ENCODE measurements at places on chromosomes 2 and 18.

DNA sequence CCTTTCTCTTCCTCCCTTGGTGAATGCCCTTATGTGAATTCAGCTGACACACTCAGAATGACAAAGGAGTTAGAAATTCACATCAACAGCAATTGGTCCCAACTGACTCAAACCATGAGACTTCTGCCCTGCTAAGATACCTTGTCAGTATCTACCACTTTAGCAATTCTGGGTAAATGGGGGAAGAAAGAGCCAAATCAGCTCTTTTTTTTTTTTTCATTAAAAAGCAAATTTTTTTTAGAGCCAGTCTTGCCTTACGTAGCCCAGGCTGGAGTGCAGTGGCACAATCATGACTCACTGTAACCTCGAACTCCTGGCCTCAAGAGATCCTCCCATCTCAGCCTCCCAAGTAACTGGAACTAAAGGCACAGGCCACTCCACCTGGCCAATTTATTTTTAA, 1.7 kb upstream of the PPP4R1 start:
- DNase-seq, result no peak

- no peak for DNase-seq
Measured at GRCh38 chr2:8424997-8425900, 256.6 kb upstream of the ID2 start.

GRCh38 chr18:53649621-53650020, 574.8 kb downstream of the MBD2 start:
- no peak for DNase-seq

DNA sequence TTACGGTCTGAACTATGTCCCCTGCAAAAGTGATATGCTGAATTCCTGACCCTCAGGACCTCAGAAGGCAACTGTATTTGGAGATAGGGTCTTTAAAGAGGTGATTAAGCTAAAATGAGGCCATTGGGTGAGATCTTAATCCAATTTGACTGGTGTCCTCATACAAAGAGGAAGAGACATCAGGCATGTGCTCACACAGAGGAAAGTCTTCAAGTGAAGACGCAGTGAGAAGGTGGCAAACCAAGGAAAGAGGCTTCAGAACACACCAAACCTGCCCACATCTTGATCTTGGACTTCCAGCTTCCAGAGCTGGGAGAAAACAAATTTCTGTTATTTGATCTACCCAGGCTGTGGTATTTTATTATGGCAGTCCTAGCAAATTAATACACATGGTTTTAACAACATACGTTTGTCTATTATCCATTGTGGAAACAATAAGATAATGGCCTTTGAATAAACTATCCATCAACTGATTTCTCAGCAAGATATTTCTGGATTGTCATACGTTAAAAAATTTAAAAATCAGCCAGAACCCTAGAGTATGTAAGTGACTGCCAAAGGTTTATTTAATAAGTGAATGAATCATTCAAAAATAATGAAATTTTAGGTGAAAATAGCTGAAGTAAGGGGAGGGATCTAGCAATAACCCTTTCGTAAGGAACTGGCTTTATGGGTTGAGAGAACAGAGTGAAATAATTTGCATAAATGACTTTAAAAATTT, 6.5 kb downstream of the WIPF1 start:
- DNase-seq, result no peak

- DNase-seq, result no peak
Measured at GRCh38 chr2:26273501-26273900, 28.8 kb downstream of the HADHB start.

DNA sequence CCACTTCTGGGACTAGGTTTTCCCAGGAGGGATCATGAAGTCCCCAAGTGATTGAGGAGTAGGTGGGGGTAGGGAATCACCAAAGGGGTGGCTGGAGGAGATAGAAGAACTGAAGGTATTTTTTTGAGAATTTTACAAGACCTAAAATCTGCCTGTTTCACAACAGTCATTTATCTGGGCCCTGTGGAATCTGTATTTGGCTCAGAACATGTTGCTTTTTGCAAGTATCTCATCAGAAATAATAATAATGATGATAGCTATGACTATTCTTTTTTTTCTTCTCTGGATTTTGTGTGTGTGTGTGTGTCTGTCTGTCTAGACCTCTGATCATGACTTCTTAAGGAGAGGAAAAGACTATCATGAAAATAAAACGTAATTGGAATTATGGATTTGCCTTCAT, 13.9 kb downstream of the STON1 start:
- DNase-seq, result no peak

- DNase-seq, result no peak
Measured at GRCh38 chr18:13641551-13642439, 84.6 kb downstream of the FAM210A start.

- DNase-seq, result no peak
Measured at GRCh38 chr18:72652990-72653593, 109.0 kb upstream of the CBLN2 start.

- no peak for DNase-seq
Measured at GRCh38 chr2:65607662-65608305, 175.4 kb upstream of the SPRED2 start.

DNA sequence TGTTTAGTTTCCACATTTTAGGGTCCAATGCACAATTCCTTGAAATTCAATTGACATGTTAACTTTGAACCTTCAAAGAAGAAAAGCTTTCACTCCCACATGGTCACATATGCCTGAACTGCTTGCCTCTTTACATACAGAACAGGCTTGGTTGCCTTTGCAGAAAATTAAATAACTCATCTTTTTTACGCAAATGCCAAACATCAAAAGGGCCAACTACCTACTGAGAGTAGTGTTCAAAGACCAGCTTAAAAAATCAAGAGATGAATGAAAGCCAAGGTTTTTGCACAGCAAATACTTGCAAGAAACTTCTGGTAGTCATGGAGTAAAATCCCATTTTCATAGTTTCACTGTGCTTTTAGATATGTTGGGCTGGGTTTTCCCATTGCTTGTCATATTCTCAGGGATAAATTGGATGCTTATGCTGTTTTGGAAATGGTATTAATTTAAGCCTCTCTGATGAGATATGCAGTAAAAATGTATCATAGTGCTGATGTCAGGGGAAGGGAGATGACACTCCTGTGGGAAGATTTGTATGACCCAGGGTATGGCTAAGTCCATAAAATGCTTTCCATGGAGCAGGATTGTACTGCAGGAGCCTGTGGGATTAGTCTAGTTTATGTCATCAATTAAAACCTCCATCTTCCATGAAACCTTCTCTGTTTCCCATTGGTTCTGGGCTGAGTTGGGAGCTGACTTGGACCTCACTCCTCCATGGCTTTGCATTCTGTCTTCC, 60.6 kb upstream of the DARS1 start:
- DNase-seq, result no peak

GRCh38 chr2:126784621-126785020, 114.1 kb upstream of the TEX51 start:
- DNase-seq, result no peak

- DNase-seq, result no peak
Measured at GRCh38 chr18:36503477-36503876, 206.0 kb downstream of the FHOD3 start.

- no peak for DNase-seq
Measured at GRCh38 chr2:52710810-52711618, 1056.6 kb upstream of the CHAC2 start.

DNA sequence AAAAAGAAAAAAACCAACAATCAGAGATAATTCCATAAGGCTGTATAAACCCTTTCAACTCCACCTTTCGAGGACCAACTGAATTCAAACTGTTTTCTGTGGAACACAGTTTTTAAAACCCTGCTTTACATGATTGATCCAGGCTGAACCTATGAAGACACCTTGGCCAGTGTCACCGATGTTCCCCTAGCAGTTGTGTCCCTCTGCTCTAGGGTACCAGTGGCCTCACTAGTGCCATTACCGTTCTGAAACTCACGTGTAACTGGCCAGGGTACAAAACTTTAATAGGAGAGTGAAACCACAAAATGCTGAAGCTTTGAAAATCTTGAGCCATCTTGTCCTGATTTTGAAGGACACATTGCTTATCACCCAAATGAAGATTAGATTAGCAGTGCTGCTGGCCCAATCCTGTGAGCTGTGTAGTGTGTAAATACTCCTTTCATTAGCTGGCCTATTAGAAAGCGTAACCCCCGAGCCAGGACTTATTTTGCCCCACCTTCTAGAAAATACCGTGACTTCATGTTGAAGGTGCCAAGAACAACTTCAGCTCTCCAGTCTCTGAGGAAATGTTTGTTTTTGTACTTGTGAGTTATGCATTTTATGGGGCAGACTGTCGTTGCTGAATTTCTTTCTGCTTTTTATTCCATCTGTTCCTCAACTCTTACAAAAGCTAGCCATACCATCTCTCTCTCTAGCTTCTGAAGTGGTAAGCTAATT, 147.8 kb upstream of the MAP3K20 start:
- no peak for DNase-seq

DNA sequence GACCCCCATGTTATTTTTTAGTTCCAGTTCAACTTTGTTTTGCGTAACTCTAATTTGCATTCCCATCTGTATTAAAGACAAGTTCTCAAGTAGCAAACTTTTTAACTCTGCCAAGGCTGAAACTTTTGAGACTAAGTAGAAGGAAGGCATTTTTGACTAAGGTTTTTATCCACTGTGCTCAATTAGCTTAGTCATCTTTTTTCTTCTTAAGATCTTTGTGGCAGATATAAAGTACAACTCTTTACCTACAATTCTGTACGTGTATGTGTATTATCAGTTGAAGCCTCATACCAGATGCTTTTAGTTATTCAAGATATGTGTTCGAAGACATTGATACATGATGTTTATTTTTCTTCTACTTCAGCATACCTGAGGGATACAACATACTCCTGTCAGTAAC, 41.6 kb downstream of the CREB1 start:
- DNase-seq, result no peak

- no peak for DNase-seq
Measured at GRCh38 chr18:61832858-61833257, 59.9 kb downstream of the RNF152 start.

- no peak for DNase-seq
Measured at GRCh38 chr18:33700513-33700976, 122.5 kb downstream of the ASXL3 start.

GRCh38 chr2:214796911-214797310, 12.6 kb downstream of the BARD1 start:
- no peak for DNase-seq

- DNase-seq, result peak; percentile 11
Measured at GRCh38 chr2:32946314-32947075, at the start of gene LTBP1. LTBP1 (plus strand) TSS chr2:32946953; CDS start chr2:32947325, 372 bp downstream.

GRCh38 chr18:7646174-7646886, 79.2 kb downstream of the PTPRM start:
- DNase-seq, result no peak

- no peak for DNase-seq
Measured at GRCh38 chr2:40317046-40317445, 134.8 kb downstream of the SLC8A1 start.

- no peak for DNase-seq
Measured at GRCh38 chr2:25587361-25587760, 86.0 kb downstream of the DTNB start.

GRCh38 chr2:160928854-160929301, 231.3 kb upstream of the TANK start:
- DNase-seq, result no peak

- DNase-seq, result no peak
Measured at GRCh38 chr18:2471523-2471922, 99.8 kb downstream of the METTL4 start.

- DNase-seq, result no peak
Measured at GRCh38 chr2:101400506-101401325, 13.4 kb upstream of the CREG2 start.

DNA sequence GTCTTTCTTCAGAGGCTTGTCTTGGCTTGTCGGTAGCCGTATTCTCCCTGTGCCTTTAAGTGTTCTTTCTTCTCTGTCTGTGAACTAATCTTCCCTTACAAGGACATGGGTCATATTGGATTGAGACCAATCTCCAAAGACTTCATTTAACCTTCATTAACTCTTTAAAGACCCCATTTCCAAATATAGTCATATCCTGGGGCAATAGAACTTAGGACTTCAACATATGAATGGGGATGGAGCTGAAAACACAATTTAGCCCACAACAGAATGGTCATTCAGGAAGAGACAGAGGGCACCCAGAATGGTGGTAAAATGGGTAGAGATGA, 82.1 kb upstream of the TANK start:
- no peak for DNase-seq

GRCh38 chr2:112055730-112056625, 909 bp downstream of the TMEM87B start:
- no peak for DNase-seq

- DNase-seq, result no peak
Measured at GRCh38 chr2:190406805-190407204, 1.4 kb upstream of the MFSD6 start.

- DNase-seq, result no peak
Measured at GRCh38 chr2:9998916-9999654, 44.3 kb upstream of the KLF11 start.

DNA sequence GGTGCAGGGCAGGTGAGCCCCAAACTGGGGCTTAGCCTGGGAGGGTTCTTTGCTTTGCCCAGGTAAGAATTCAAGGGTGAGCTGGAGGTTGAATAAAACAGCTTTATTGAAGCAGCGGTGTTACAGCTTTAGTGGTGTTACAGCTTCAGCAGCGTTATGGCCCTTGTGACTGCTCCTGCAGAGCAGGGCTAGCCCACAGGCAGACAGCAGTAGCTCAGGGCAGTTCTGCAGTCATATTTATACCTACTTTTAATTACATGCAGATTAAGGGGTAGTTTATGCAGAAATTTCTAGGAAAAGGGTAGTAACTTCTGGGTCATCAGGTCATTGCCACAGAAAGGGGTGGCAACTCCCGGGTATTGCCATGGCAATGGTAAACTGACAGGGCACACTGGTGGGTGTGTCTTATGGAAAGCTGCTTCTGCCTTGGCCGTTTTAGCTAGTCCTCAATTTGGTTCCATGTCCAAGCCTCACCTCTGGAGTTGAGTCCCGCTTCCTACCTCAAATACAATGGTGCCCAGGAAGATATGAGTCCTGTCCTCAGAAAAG, 78.2 kb downstream of the THNSL2 start:
- no peak for DNase-seq

DNA sequence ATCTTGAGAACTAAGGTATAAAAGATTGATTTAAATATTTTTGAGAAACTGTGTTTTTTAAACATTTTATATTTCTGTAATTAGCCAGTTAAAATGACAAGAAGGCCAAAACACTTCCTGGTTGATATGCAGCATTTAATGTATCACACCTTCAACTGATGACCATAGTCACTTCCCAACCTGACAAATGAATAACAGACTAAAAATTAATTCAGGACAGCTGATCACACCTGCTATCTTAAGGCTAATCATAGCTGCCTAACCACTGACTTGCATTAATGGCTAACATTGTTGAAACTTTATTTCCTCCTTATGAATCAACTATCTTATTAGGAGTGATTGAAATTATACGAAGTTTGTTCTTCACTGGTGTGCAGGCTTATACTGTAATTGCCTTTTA, 125.8 kb upstream of the MSTN start:
- no peak for DNase-seq

- DNase-seq, result no peak
Measured at GRCh38 chr2:51424418-51424817, 392.5 kb upstream of the NRXN1 start.

GRCh38 chr2:238634701-238635357, 208.1 kb downstream of the ASB1 start:
- no peak for DNase-seq
